ENCODE measurements at places on chromosomes 3 and 15.

DNA sequence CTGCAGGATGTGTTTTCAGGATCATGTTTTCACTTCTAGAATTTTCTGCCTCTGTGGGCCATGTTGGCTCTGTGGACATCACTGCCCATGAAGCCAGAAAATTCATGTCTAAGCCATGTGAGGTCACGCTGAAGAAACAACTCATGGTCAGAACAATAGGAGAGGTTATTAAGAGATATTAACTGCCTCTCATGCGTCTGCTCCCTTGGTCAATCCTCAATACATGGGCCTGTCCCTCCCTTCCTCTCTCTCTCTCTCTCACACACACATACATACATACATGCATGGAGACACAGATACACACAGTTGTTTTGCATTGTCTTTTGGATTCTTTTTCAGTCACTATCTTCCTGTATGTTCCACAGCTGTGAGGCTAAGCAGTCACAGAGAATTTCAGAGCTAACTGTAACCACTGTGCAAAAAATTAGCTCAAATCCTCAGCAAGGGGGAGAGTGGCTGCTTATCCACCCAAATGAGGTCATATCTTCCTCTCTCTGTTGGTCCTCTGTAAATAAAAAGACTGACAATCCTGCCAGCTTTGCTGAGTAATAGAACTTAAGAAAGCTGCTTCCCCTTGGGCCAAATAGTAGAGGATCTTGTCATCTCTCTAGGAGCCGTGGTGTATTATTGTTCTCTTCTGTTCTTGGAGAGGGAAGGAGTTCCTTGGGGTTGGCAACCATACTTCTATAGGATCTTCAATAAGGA is 45.6 kb downstream of the LRTM1 start:
- DNase-seq = no peak

DNA sequence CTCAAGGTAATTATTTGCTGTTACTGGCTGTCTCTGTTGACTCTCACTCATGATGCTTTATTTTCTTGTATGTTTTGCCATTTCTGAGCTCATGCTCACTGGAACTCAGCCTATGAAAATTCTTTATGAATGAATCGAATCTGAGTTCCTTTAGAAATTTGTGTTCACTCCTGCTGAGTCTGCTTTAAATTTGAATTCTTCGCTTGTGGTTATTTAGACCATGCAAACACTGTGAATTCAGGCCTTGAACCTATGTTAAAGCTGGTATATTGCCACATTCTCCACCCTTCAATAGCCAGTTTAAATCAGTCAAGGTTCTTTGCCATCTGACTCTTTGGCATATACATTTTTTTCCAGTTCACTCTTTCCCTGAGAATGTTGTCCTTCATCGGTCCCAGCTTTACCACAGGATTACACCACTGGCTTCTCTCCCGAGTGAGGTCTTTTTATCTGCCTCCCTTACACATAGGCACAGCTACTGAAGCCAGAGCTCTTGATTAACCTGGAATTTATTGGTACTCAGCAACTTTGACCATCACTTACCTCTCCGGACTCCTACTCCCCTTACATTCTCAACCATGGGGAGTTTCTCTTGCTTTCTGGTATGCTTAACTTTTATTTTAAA is 400.6 kb downstream of the VPS13C start:
- no peak for DNase-seq

GRCh38 chr3:96900566-96900965 is 86.2 kb downstream of the EPHA6 start:
- no peak for DNase-seq

GRCh38 chr3:110881069-110881468 is 190.5 kb upstream of the NECTIN3 start:
- DNase-seq = no peak

DNA sequence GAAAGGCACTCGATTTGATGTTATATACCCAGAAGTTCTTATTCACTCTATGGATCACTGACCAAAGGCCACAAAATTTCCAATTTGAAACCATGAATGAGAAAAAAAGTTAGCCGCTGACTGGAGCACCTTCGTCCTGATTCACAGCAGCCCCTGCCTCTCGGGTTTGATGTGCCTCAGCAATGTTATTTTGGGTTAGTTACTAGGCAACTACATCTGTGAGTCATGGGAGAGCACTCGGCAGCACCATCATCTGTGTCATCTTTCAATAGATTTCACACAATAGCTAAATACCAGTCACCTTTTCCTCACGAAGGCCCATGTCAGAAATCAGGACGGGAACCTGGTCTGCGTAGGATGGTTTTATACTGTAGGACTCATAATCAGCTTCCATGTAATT is 269.2 kb downstream of the ZBBX start:
- no peak for DNase-seq

DNA sequence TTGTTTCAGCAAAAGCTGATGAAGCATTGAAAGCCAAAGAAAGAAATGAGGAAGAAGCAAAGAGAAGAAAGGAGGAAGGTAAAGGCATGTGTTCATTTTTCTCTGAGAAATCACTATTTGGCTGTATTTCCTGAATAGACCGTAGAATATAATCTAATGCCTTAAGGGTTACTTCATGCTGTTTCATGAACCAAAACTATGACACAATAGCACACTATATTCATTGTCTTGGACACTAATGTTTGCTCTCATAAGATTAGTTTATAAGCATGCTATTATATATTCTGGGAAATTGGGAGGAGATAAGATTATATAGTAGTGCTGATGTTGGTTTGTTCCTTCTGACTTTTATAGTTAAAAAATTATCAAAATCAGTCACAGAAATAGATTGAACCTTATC is 110.1 kb upstream of the MLF1 start:
- DNase-seq = no peak

- no peak for DNase-seq
Measured at GRCh38 chr3:26118165-26118564, 328.3 kb downstream of the OXSM start.

- DNase-seq = no peak
Measured at GRCh38 chr3:107024551-107025026, 352.6 kb upstream of the CCDC54 start.

DNA sequence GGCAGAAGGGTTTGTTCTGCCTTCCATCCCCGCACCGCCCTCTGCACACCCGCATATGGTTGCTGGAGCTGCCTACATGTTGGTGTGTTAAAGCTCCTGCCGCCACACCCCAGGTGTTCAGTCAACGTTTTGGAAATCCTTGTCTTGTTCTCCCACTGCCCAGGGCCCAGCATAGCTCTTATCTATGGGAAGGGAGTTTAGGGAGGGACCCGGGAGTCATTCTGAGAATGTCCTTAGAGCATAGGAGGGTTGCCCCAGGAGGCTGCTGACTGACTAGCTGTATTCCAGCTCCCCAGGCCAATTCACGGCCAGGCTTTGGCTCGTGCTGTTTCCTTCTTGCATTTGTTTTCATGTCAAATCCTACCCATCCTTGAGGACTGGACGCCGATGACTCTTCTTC is 46.8 kb downstream of the MAGEF1 start:
- DNase-seq = no peak

- DNase-seq = no peak
Measured at GRCh38 chr15:98856532-98856907, 151.1 kb downstream of the PGPEP1L start.

DNA sequence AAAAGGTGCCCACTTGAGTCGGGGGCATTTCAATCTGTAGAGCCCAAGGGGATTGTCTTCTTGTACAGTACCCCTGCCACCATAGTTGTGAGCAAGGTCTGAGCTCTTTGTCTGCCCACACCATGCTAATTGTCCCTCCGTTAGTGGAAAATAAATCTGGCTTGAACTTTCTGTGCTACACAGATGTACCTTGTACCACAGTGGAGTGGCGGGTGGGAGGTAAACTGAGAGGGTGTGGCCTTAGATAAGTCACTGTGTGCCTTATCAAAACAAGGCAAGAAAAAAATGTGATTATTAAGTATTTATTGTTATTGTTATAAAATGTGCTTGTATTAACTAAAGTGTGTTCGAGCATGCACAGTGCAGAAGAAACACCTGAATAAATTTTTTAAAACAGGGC is 242.9 kb upstream of the C2CD4B start:
- no peak for DNase-seq

DNA sequence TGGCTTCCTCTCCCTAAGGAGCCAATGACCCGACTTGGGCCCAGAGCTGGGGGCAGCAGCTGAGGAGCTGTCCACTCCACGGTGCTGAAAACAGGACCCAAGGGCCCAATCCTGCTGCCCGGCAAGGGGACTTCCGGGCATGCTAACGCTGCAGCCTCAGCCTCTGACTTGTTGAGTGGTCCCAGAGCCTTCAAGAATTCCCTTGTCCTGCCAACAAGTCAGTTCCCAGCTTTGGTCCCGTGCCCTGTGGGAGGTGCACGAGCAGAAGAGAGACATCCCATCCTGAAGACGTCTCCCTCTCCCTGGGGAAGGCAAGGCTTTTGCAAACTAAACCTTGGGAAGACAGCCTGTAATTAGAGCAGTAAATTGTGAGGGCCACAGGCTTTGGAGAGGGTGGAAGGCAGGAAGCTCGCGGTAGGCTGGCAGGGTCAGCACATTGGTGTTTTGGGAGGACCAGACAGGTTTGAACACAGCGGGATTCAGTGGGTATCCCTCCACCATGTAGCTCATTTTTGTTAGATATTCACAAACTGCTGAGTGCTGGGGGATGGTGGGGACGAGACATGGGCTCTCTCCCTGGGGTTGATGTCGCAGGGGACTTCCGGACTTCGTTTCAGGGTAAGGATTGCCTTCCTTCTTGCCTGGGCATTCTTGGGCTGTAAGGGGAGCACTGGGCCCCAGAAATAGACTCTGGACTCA is 29.8 kb upstream of the PRR23E start:
- no peak for DNase-seq

- DNase-seq = no peak
Measured at GRCh38 chr3:147799601-147800000, 390.4 kb downstream of the ZIC1 start.

DNA sequence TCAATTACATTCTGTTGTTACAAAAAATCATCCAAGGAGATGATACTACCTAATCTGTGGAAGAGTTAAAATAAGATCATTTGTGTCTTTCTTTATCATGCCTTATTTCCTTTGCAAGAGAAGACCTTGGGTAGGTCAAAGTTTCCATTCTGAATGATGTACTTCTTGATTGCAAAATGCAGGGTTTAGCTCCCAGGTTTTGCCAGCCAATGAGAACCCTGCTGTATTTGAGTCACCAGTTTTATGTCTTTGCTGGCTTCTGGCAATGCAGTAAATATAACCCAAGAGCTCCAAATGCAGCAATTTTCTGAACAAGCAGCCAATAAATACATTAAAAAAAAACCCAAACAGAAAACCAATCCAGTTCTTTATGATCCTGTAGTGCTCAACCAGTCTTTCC is 204.9 kb downstream of the CADPS start:
- DNase-seq = peak; percentile 3

DNA sequence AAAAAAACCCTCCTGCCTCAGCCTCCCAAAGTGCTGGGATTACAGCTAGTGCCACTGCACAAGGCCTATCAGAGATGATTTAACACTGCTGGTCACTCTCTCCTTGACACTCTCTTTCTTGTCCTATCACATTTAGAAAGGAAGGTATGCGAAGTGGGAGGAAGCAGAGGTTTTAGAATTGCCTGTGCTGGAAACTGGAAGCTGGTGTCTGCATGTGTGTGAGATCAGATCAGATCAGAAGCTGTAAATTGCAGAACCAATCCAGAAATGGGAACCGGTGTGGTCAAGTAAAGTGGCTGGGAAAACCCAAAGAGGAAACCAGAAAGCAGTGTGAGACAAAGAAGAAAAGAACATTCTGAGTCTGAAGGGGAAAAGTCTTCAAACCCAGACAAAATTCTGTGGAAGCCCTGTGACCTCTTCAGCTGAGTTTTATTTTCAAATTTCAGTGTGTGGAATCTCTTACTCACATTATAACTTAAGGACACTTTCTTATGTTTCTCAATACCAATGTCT is 2.8 kb downstream of the EFHB start:
- DNase-seq = no peak

DNA sequence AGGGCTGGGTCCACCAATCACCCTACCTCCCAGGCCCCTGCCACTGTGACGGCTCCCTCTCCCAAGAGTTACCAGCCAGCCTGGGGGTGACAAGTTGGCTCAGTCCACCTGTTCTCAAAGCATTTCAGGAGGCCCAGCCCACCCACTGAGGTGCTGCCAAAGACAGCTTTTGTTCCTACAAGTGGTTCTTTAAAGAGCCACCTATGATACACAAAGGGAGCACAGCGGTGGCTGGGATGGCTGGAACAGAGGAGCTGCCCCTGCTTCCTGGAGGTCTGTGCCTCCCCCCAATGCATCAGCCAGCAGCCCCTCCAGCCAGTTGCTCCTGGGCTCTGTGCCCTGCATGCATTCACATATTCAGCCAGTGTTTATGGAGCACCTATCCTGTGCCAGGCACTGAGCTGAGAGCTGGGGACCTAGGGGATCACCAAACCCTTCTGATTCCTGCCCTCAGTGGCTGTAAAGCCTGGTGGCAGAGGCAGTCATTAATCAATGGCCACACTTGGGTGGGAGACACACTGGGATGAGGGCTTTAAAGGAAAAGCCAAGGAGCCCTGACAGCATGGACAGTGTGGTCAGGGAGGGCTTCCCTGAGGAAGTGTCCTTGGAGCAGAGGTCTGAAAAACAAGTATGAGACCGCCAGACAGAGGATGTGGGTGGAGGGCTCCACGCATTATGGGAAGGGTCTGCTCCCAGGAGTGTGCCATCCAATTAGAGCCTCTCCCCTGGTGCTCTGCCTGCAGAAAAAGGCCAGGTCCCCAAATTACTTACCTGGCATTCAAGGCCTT is 107.1 kb upstream of the LINGO1 start:
- no peak for DNase-seq

DNA sequence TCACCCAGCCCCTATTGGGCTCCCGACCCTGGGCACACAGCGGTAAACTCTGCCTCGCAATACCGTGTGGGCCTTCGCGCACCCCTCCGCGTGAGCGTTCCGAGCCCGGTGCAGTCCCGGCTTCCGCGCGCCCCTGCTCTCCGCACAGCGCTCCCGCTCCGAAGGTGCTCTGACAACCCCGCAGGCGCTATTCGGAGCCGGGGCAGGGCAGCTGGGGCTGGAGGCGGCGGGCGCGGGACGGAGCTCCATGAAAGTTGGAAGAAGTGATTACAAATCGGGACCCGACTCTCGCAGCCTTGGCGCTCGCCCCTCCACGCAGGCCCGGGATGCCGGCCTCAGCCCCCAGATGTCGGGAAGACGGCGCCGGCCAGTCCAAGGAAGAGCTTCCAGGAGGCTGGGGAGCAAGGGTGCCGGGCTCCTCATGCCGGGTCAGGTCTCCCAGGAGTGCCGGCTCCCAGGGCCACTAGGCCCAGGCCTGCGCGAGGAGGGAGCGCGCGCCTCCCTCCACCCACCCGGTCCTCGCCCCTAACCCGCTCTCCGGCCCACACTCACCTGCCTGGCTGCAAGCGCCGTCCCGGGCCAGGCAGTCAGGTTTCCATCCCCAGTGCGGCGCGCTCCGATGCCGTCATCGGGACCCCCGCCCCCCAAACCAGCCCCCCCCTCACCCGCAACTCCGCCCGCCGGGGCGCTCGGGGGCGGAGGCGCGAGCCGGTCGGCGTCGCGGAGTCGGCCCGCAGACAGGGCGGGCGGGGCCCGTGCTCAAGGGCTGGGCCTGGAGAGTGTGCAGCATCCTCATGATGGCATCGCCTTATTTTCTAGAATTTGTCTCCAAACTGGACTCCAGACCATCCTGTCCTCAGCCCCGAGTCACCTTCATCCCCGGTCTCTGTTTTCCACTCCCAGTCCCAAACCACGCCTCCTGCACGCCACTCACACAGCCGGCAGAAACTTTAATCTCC is at the start of gene KIF7:
TSS of gene KIF7 (minus strand) at position 621 of the 959 bp plus-strand sequence. CDS start 2,537 bp downstream, outside the sequence.
- peak; percentile 41 for DNase-seq
